ENCODE measurements at places on chromosomes 16 and 17. TPM values are rescaled to one million over a fixed set of nuclear protein-coding genes. Genes with fewer than 3 reads are reported as not detected.

Gene WBP2
- total RNA-seq, result 53.2 TPM

GRCh38 chr17:14156689-14157088 is 80.0 kb downstream of the CDRT15 start:
- no peak for DNase-seq

Gene C16orf74
- 1.3 TPM for total RNA-seq

DNA sequence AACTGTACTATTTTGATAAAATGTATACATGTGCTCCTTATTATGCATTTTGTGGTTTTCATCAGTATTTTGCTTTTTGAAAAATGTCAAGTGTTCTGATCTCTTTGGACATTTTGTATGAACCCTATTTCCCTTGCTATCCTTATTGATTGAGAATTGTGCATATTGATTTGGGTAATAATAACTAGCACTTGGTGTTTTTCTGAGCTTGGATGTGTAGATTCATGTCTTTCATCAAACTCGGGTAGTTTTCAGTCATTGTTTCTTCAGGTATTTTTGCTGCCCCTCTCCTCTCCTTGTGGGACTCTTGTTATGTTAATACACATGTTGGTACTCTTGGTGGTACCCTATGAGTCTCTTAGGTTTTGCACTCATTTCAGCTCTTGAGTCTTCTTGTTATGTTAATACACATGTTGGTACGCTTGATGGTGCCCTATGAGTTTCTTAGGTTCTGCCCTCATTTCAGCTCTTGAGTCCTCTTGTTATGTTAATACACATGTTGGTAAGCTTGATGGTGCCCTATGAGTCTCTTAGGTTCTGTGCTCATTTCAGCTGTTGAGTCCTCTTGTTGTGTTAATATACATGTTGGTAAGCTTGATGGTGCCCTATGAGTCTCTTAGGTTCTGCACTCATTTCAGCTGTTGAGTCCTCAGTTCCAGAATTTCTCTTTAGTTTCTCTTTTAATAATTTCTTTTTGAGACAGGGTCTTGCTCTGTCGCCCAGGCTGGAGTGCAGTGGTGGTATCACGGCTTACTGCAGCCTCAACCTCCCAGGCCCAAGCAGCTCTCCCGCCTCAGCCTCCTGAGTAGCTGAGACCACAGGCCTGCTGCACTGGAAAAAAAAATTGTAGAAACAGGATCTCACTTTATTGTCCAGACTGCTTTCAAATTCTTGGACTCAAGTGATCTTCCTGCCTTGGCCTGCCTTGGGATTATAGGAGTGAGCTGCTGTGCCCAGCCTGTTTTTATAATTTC is 19.3 kb downstream of the ZNF750 start:
- DNase-seq, result no peak

GRCh38 chr16:3637371-3637923 is 17.0 kb upstream of the DNASE1 start:
- no peak for DNase-seq

- DNase-seq, result peak; percentile 76
Observed at GRCh38 chr16:58127033-58127556, 2.1 kb downstream of the CFAP20 start.

Gene FTO
- 56.0 TPM for total RNA-seq

DNA sequence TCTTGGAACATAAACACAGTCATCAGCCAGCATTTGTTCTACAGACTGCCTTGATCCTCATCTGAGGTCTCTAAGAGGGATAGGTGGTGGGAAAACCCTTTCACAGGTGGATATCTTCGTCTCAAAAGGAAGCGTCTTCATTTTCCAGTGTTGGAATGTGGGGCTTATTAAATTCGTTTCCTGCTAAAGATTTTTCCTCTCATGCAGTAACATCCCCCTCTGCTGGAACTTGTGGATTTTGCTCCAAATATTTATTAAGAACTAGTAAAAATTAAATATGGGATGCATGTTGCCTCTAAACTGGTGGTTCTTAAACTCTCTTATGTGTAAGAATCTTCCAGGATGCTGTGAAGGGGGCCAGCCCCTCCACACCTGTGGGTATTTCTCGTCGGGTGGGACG is 20.1 kb upstream of the MLYCD start:
- DNase-seq, result no peak

- DNase-seq, result no peak
Observed at GRCh38 chr17:65060631-65061254, 4.2 kb upstream of the GNA13 start.

Gene C1QTNF1
- total RNA-seq, result not detected

Gene C16orf95
- total RNA-seq, result 7.5 TPM

- DNase-seq, result no peak
Observed at GRCh38 chr16:3727806-3728381, 10.6 kb upstream of the TRAP1 start.

Gene ARL17B
- total RNA-seq, result 12.9 TPM

- no peak for DNase-seq
Observed at GRCh38 chr16:66751992-66752322, 548 bp upstream of the DYNC1LI2 start.

DNA sequence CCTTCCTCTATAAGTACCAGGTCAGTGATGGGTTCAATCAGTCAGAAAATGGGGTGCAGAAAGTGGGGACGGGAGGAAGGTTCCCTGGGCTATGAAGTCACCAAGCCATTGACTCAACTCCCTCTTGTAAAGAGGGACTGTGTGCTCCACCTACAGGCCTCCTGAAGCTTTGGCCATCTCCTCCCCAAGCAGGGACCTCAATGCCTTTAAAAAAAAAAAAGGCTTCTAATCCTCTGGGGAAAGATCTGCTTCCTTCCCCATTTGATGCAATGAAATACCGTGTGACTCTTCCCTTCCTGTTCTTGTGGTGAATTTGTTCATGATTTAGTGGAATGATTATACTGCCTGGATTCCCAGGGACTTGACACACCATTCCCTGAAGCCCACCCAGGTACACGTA is 30.8 kb downstream of the VWA3A start:
- no peak for DNase-seq

GRCh38 chr17:74771319-74771914 is 4.7 kb downstream of the NAT9 start:
- DNase-seq, result no peak

DNA sequence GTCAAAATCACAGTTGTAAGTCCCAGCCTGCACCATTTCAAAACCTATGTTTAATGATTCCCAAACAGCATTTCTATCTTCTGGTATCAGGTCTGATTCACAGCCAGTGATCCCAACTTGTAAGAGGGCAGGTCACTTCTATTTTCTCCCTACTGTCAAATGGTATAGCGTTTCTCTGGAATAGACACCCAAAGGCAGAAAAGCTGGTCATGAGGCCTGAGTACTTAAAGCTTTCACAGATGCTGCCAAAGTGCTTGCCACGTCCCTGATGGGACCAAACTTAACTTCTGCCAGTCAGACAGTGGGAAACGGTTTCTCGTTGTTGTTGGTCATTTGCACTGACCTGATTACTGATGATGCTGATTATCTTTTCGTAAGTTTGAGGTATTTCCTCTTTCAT is 43.4 kb downstream of the CYTH1 start:
- DNase-seq, result no peak

DNA sequence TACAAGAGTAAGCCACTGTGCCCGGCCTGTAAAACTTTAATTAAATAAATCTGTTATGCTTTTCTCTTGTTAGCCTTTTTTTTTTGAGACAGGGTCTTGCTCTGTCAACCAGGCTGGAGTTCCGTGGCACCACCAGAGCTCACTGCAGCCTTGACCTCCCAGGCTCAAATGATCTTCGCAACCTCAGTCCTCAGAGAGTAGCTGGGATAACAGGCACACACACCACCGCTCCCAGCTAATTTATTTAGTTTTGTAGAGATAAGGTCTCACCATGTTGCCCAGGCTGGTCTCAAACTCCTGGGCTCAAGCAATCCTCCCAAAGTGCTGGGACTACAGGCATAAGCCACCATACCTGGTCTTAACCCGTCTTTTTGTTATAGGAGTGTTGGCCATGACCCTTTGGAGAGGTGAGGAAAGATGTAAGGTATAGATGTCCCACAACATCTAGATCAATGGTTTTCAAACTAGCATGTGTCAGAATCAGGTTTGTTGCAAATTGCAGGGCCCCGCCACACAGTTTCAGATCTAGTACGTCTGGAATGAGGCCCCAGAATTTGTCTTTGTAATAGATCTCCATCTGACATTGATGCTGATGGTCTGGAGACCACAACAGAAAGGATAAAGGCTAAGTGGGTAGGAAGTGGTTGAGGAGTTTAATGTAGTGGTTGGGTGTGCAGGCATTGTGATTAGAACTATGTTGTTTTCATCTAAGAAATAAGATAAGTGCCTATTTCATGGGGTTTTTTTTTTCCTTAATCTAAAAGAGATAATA is 4.3 kb upstream of the GGA2 start:
- DNase-seq, result peak; percentile 50

DNA sequence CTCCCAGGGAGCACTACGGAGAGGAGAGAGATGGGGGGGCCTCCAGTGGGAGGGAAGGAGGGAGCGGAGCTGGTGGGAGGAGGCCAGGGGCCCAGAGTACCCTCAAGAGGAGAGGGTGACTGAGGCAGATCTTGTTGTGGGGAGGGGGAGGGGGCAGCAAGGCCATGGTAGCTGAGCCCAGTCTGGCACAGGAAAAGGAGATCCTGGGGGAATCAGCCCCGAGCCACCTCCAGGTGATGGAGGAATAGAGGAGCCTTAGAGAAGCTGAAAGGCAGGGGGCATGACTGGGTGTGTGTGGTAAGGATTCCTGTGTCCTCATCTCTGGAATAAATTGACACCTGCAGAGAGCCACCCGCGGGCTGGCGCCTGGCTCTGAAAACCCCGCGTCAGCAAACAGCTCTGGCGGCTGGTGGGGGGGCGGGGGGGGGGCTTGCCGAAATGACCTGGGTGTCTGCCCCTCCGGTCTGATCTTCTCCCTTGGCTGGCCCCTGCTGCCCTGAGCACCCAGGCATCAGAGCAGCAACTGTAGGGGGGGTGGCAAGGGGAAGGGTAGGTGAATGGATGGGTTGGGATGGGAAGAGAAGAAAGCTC is 1.3 kb upstream of the NLGN2 start:
- DNase-seq, result no peak

Gene IL32
- 992 TPM for total RNA-seq

Gene MAPT
- total RNA-seq, result 0.42 TPM

Gene CCL17
- 18.6 TPM for total RNA-seq

Gene VAT1L
- not detected for total RNA-seq

DNA sequence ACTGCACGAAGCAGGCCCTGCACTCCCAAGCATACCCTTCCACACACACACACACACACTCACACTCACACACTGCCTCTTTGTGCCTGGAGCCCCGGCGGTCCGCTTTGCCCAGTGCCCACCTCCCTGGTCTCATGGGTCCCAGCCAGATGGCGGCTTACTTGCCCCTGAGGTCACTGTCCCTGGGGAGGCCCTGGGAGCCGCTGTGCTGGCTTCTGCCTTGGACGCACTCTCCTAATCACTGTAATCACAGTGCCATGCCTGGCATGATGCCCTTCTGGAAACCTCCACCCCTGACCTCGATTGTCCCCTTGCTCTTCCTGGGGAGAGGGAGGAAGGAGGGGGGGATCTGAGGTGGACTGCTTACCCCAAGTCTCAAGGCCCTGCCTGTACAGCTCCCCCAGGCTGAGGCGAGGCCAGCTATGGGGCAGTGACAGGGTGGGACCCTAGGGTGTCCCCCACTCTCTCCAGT is 36.0 kb downstream of the ARHGAP23 start:
- DNase-seq, result no peak

Gene C16orf89
- not detected for total RNA-seq

GRCh38 chr16:71585318-71585703 is 8.4 kb upstream of the TAT start:
- no peak for DNase-seq

- peak; percentile 33 for DNase-seq
Observed at GRCh38 chr17:7260651-7261378, 1.5 kb downstream of the CLDN7 start.

Data from CD8-positive, alpha-beta memory T cell (primary cell).